ENCODE measurements at places on chromosomes 16 and 17. TPM values are rescaled to one million over a fixed set of nuclear protein-coding genes. Genes with fewer than 3 reads are reported as not detected.

Gene USP43
- polyA plus RNA-seq, result 2.4 TPM

Gene DYNLL2
- 99.4 TPM for polyA plus RNA-seq

Gene PPP1R27
- not detected for polyA plus RNA-seq

Gene CRYBA1
- polyA plus RNA-seq, result not detected

Gene HOXB6
- 31.9 TPM for polyA plus RNA-seq

Gene NT5M
- 38.0 TPM for polyA plus RNA-seq

Gene HAS3
- polyA plus RNA-seq, result 6.5 TPM

Gene C1QTNF8
- polyA plus RNA-seq, result not detected

Gene SCN4A
- not detected for polyA plus RNA-seq

Gene RCVRN
- 0.88 TPM for polyA plus RNA-seq

Gene CLEC19A
- polyA plus RNA-seq, result not detected

Gene CMTM4
- polyA plus RNA-seq, result 34.3 TPM

Gene HEATR9
- polyA plus RNA-seq, result not detected

Gene KRT28
- not detected for polyA plus RNA-seq

Gene ANKRD40CL
- polyA plus RNA-seq, result not detected

Gene ITGB4
- polyA plus RNA-seq, result 29.4 TPM

Gene BFAR
- 41.5 TPM for polyA plus RNA-seq

Gene SYT17
- 8.2 TPM for polyA plus RNA-seq

Gene HSD17B2
- not detected for polyA plus RNA-seq

Gene MRPL38
- polyA plus RNA-seq, result 83.7 TPM

Gene UMOD
- polyA plus RNA-seq, result not detected

Gene ZPBP2
- not detected for polyA plus RNA-seq

Gene CPHXL2
- polyA plus RNA-seq, result not detected

Gene C17orf50
- polyA plus RNA-seq, result 0.68 TPM

Gene ALDH3A1
- polyA plus RNA-seq, result 0.76 TPM

Gene SLC46A1
- 11.5 TPM for polyA plus RNA-seq

Gene FBXW10
- not detected for polyA plus RNA-seq

Gene CCL23
- not detected for polyA plus RNA-seq

Gene KRT27
- not detected for polyA plus RNA-seq

Gene OR1D5
- not detected for polyA plus RNA-seq

Gene P2RX1
- polyA plus RNA-seq, result not detected

Gene NACA2
- not detected for polyA plus RNA-seq

Gene KRTAP1-1
- polyA plus RNA-seq, result not detected

Gene KRTAP4-4
- polyA plus RNA-seq, result not detected

Gene SPEM2
- polyA plus RNA-seq, result not detected

Gene HLF
- polyA plus RNA-seq, result 6.1 TPM

Gene FBXW10B
- not detected for polyA plus RNA-seq

Gene CD300H
- polyA plus RNA-seq, result not detected

Gene HEATR3
- polyA plus RNA-seq, result 6.9 TPM

Gene SMIM22
- polyA plus RNA-seq, result 103 TPM

Gene PIPOX
- 12.4 TPM for polyA plus RNA-seq

Gene ABCA10
- 0.17 TPM for polyA plus RNA-seq

Gene TBC1D3L
- 4.1 TPM for polyA plus RNA-seq

Gene SLFN12L
- polyA plus RNA-seq, result not detected

Gene SLC16A5
- 0.27 TPM for polyA plus RNA-seq

Gene KRT33A
- polyA plus RNA-seq, result not detected

Gene STX1B
- 38.2 TPM for polyA plus RNA-seq

Gene PYCARD
- 6.4 TPM for polyA plus RNA-seq

Gene CCL8
- polyA plus RNA-seq, result not detected

Gene HEXD
- polyA plus RNA-seq, result 28.8 TPM

Gene RGS9
- 20.2 TPM for polyA plus RNA-seq

Gene CD300E
- polyA plus RNA-seq, result 0.25 TPM

Gene TMEM92
- polyA plus RNA-seq, result not detected

Gene SLC16A6
- 1.5 TPM for polyA plus RNA-seq

Gene PPP1R1B
- polyA plus RNA-seq, result 154 TPM

Gene GPR179
- polyA plus RNA-seq, result 1.2 TPM

Gene SLC5A10
- not detected for polyA plus RNA-seq

Gene TBX6
- polyA plus RNA-seq, result 2.0 TPM

Gene WNT9B
- polyA plus RNA-seq, result not detected
